Activated CD4-positive, alpha-beta T cell treated with anti-CD3 and anti-CD28 coated beads, Interleukin-2, amount 50 U/mL, for 24 hours (primary cell): ENCODE measurements at places on chromosomes 7 and 10.

DNA sequence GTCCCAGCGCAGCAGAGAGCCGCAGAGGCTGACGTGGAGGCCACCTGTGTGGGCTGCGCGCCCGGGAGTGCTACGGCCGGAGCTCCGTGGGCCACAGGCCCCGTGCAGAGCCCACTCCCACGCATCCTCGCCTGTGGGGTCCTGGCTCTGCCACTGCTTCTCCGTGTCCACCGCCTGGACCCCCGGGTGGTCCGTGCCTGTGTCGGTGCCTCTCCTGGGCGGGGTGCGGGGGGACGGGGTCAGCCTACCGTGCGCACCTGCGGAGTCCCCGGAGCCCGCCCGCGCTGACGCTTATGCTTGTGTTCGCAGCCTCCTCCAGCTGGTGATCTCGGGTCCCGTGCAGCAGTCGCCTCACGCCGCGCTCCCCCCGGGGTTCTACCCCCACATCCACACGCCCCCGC lies 7.8 kb upstream of the ZNF853 start:
- DNase-seq = no peak

DNA sequence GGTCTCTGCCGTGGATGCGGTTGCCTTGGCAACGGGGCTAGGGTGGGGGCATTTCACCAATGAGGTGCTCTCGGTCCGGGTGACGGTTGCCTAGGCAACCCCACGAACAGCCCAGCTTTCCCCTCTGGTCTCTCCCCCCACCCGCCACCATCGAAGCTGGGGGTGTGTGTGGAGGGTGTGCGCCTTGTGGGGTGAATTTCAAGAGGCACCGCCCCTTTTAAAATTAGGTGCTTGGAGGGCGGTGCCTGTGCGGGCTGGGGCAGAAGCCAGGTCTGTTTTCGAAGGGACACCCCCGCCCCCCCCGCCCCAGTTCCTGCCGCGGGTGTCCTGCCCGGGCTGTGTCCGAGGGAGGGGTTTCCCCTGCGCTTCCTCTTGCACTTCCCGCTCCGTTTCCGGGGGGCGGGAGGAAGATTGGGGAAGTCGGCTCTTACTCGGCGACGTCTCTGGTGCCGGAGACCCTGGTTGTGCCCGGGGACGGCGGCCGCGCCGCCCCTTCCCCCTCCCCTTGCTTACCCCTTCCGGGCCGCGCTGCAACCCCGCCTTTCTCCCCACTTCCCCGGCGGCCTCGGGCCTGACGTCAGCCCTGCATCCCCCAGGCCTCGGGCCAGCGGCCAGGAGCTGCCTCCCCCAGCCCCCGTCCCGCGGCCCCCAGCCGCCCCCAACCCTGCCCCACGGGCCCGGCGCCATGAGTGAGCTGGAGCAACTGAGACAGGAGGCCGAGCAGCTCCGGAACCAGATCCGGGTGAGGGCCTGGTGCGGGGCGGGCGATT lies 2.2 kb downstream of the GNB2 start:
- DNase-seq = peak; percentile 69

DNA sequence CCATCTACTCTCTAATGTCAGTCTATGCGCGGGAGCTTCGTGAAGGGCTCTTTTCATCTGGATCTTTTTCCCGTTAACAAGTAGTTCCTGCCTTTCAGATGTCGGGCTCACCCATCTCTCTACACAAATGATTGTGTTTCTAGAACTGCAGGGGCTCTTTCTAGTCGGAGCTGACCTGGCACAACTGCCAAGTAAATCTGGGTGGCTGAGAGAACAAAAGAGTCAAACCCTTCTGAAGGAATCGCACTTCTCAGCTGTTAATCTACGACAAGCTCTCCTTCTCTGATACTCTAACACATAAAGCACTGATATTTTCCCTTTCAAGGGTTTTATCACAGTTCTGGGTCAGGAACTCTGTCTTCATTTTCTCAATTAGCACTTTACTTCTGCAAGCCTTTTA lies 144.7 kb downstream of the NRP1 start:
- DNase-seq = no peak

GRCh38 chr7:24052572-24053260 lies 231.3 kb upstream of the NPY start:
- no peak for DNase-seq

- no peak for DNase-seq
Measured at GRCh38 chr10:59037506-59037905, 138.9 kb upstream of the PHYHIPL start.

- no peak for DNase-seq
Measured at GRCh38 chr10:80856186-80856585, 318.5 kb downstream of the SH2D4B start.

GRCh38 chr10:74755273-74755672 lies 71.1 kb upstream of the KAT6B start:
- no peak for DNase-seq

GRCh38 chr10:73577788-73578187 lies 13.4 kb downstream of the USP54 start:
- no peak for DNase-seq

- DNase-seq = no peak
Measured at GRCh38 chr7:509426-510130, 10.1 kb downstream of the PDGFA start.

GRCh38 chr10:27413387-27413786 lies 90.7 kb upstream of the RAB18 start:
- no peak for DNase-seq

- no peak for DNase-seq
Measured at GRCh38 chr10:114682121-114682520, 24.0 kb upstream of the ABLIM1 start.

DNA sequence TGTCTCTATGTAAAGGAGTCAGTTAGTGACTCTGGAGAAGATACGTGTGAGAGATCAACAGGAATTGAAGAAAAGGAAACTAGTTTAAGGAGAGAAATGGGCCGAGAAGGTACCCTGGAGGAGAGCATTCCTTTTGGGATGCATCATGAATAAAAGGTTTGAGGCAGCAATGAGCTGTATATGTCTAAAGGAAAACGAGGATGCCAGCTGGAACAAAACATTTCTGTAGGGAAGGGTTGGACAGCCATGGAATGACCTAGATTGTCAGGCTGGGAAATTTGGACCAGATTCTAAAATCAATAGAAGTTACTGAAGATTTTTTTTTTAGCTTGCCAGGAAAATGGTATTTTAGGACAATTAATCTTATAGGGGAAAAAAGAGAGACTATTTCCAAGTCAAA lies 17.2 kb upstream of the MPP7 start:
- no peak for DNase-seq

DNA sequence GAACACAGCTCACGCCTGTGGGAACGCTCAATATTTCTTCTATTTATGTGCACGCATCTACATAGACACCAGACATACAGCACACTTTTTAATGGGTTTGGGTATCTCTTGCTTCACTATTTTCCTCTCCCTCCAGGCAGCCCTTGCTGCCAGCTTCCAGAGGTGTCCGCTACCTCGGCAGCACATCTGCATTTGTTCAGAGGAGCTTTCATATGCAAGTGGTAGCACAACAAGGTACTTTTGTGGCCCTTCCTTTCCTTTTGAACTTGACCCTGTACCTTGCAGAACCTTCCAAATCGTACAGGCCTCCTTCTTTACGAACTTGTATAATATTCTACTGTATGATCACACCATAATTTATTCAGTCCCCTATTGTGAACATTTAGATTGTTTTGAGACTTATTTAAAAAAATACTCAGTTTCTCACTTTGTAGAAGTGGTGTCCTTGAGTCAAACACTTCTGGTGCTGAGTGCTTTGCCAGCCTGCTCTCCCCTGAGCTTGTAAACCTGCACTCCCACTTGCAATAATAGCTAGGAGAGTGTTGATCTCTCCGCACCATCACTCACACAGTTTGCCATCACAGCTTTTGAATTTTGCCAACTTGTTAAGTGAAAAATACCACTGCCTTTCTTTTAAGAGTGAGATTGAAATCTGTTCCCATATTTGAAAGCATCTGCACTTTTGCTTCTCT lies 106.0 kb upstream of the ZNF32 start:
- no peak for DNase-seq

GRCh38 chr7:15327001-15327400 lies 234.8 kb downstream of the AGMO start:
- DNase-seq = no peak

- DNase-seq = no peak
Measured at GRCh38 chr7:50355817-50356178, 51.3 kb downstream of the IKZF1 start.

DNA sequence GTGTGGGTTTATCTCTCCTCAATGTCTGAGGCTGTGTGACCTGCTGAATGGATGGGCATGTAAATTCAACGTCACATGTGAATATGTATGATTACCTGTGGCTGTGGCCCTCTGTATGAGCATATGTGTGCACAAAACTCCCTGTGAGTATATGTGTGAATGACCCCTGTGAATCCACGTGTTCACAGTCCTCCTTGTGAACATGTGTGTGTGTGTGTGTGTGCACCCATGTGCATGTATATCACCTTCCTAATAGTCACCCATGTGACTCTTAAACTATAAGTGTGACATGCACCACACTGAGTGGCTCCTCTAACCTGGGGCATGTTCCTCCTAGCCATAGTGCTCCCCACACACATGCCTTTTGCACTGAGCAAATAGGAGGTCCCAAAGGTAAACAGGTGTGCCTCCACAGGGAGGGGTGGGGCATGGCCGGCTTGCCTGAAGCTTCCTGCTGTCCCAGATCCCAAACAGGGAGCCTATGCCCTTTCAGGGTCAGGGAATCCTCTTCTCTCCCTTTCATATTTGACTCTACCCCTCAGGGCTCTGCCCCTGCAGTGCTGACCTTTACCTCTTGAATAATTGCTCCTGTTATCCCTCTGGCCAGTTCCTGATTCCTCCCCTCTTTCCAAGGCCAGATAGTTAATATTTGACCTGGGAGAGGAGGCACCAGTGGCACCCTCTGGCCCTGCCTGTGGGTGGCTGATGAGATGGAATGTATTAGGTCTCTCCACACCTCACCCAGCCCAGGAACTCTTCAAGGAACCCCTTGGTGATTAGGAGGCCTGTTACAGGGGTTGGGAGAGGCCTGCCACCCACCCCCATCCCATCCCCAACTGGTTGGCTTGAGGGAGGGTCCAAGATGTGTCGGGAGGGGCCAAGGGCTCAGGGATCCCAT lies 1.9 kb downstream of the SEMA4G start:
- DNase-seq = no peak

- no peak for DNase-seq
Measured at GRCh38 chr10:96701265-96701664, 19.0 kb downstream of the PIK3AP1 start.

DNA sequence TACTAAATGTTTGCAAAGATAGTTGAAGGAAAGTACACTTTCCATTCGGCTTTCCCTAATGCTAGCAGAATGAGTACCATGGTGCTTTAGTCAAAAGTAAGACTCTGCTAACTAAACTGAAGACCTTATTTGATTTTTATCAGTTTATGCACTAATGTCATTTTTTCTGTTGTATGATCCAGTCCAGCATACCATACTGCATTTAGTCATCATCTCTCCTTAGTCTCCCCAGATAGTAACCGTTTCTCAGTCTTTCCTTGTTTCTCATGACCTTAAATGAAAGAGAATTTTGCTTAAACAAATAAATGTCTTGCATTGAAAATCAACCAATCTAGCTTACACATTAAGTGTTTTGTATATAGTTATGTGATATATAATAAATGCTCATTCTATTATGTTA lies 529.5 kb upstream of the SEMA3D start:
- no peak for DNase-seq

DNA sequence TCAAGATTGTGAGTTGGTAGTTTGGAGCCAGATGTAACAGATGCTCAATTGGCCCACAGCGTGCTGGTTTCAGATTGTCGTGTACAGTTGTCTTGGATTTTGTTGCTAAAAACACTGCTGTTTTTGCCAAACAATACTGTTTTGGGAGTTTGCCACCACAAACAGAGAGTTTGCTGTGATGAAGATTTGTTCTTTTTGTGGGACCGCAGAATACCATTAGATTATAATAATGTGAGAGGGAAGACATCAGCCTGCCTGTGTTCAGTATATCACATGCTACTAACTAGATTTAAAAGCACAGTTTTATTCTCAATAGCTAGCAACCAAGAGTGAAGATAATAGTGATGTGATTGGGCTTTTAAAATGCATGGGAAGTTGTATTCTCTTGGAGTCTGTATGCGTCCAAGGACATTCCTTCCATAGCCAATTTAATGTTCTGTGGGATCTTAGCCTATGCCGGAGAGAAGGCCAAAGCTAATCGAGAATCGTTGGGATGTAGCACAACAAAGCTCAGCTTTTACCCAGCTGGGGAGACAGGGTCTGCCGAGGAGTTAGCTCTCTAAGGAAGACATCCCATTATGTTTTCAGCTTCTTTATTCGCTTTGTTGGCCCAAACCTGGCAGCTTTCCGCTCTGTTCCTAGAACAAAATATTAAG lies 18.7 kb upstream of the ITGA8 start:
- DNase-seq = no peak

DNA sequence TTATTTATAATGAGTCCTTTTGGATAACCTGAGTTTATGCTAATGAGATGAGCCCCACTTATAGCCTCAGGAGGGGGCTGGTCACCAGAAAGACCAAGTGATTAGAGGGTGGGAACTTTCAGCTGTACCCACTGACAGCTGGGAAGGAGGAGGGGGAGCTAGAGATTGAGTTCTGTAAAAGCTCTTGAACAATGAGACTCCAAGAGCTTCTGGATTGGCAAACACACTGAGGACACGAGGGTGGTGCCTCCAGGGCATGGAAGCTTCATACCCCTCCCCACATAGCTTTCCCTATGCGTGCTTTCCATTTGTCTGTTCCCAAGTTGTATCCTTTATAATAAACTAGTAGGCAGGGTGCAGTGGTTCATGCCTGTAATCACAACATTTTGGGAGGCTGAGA lies 20.3 kb downstream of the MRPS24 start:
- no peak for DNase-seq

- peak; percentile 21 for DNase-seq
Measured at GRCh38 chr7:101094791-101095375, 9.6 kb downstream of the TRIM56 start.

DNA sequence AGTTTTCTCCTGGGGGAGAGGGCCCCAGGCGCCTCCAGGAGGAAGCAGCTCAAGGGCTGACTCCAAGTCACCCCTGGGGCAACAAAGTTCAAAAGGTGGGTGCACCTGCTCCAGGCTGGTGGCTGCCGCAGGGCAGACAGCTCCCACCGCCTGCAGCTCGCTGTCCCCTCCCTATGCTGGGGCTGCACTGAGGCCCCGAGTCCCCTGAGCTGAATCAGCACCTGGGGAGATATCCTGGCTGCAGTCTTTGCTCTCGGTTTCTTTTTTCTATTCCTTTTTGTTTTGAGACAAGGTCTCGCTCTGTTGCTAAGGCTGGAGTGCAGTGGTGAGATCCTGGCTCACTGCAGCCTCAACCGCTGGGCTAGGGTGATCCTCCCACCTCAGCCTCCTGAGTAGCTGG lies 183.4 kb downstream of the DNAJB6 start:
- DNase-seq = no peak
